ENCODE measurements at places on chromosomes 1 and 21. TPM values are rescaled to one million over a fixed set of nuclear protein-coding genes. Genes with fewer than 3 reads are reported as not detected.

LCE1C gene
- total RNA-seq, result not detected

XCL2 gene
- not detected for total RNA-seq

CFAP45 gene
- total RNA-seq, result 4.2 TPM

FAAH gene
- 0.35 TPM for total RNA-seq
